Dermis microvascular lymphatic vessel endothelial cell (primary cell): ENCODE measurements at places on chromosomes 11 and 22. TPM values are rescaled to one million over a fixed set of nuclear protein-coding genes. Genes with fewer than 3 reads are reported as not detected.
A peak's percentile ranks its signal among the peaks of the same experiment; 100 is the strongest.

PATL1 gene
- 4.2 and 10.1 TPM in 2 replicates for total RNA-seq

DEPDC7 gene
- under 0.01 and 0.13 TPM in 2 replicates for total RNA-seq

LRRC4C gene
- not detected in 2 replicates for total RNA-seq

CFAP300 gene
- not detected in 2 replicates for total RNA-seq

DEAF1 gene
- total RNA-seq, result 30.9 and 37.6 TPM in 2 replicates

SMIM35 gene
- total RNA-seq, result not detected in 2 replicates

APOBEC3C gene
- 0.64 and 0.76 TPM in 2 replicates for total RNA-seq

KIF18A gene
- total RNA-seq, result 3.2 and 8.7 TPM in 2 replicates

SNX32 gene
- total RNA-seq, result 0.13 and 0.51 TPM in 2 replicates

DNHD1 gene
- 1.3 and 1.9 TPM in 2 replicates for total RNA-seq

OR52H1 gene
- total RNA-seq, result 0.13 TPM in 2 replicates

DNA sequence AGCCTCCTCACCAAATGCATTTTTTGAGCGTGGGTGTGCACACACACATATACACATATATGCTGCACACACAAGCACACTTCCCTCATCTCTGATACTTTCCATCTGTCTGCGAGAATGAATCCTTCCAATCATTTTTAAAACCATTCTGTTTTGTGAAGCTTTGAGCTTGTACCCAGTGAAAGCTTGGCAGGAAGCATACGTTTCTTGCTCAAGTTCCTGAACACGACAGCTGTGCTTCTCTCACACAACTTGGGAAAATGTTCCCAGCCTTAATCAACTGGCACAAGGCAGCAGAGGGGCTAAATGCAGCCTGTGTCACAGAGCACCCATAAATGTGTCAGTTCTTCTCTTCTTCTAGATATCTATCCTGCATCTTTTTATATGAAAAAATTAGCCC lies 524.0 kb upstream of the KIRREL3 start:
- no peak for DNase-seq

GRCh38 chr11:96016978-96017502 lies 93.1 kb upstream of the MTMR2 start:
- DNase-seq, result no peak

DNA sequence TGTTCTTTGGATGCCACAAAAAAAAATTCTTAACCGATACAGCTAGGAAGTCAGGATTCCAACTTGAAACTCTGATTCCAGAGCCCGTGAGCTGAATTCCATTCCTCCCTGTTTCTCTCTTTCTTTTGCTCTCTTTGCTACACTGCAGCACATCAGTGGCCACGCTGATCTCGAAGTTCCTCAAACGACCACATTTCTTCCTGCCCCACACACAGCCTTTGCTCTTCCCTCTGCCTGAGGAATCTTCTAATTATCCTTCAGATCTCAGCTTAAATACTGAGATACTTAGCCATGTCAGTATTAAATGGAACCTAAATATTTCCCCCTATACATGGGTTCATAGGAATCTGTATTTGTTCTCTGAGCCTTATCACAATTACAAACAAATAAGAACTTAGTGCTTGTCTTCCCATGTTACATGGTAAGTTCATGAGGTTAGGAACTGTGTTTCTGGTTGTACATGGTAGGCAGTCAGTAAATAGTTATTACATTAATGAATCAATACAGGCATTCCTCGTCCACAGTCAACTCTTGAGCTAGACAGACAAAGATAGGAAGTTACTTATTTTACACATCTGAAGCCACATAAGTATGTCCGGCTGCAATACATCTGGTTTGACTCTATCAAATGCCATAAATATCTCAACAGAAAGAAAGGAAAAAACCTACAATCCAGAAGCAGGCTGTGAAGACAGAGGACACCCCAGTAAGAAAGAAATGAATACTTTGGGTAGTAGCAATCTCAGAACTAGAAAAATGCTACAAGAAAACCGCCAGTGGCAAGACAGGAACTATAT lies 86.6 kb downstream of the MAML2 start:
- no peak for DNase-seq

DNA sequence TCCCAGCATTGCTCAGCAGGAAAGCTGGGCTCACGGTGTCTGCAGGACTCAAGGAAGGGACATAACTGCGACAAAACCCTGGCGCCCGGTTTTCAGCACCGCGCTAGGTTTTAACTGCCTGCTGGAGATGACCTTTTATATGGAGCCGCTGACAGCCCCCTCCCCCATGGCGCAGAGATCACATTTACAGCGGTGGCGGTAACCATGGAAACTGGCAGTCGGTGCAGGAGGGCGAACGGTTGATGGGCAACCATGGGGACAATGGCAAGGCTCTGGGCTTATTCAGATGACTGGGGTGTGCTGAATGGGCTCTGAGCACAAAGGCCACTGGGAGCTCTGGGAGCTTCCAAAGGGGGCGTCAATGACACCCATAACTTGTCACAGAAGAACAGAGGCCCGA lies 37.2 kb downstream of the CELSR1 start:
- no peak for DNase-seq

DNA sequence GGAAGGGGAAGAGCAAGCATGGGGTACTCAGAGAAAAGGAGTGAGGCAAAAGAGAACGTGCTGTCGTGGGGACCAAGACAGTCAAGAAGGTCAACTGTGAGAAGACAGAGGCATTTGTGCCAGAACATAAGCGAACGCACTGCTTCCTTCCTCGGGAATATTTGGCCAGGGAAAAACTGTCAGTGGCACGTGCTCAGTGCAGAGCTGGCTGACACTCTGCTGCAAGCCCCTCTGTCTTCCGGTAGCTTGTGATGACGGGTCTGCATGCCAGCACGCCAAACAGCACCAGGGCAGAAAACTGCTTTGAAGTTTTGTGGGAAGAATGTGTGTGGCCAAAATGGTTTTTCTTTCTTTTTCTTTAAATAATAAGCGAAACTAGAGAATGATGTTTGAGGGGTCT lies 60.6 kb downstream of the SMCO4 start:
- DNase-seq, result no peak

GRCh38 chr11:117473481-117474091 lies 145.9 kb downstream of the CEP164 start:
- DNase-seq, result no peak

DNA sequence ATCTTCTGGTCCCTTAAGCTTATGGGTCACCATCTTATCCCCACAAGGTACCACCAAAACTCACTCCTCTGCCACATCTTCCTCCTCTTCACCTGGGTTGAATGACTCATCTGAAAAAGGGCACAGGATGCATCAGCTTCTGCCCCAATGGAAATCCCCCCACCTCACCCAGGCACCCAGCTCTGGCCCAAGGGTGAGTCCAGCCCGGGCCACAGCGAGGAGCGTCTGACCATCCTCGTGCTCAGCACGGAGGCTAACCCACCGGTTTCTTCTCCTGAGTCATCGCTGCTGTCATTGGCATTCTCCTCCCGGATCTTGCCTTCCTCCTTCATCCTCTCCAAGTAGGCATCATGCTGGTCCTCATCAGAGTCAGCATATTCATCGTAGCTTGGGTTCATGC lies 5.3 kb upstream of the TNKS1BP1 start:
- DNase-seq, result no peak

DNA sequence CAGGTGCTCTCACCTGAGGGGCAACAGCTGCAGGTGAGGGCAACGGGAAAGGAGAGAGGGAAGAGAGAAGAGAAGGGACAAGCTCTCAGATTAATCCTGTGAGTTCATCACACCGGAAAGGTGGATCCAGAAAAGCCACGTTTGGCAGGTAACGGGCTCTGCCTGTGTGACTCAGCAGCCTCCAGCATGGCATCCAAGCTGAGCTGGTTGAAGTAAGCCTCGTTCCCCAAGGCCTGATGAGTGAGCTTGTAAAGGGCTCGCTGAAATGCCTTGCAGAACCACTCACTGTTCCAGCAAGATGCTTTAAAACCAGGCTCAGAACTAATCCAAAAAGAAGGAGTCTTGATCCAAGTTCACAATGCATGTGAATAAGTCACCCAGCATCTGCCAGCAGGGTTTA lies 206.9 kb upstream of the TMEM45B start:
- no peak for DNase-seq

- peak; percentile 80 for DNase-seq
These were observed 88.1 kb downstream of the KCNQ1 start for GRCh38 chr11:2532704-2533586.

GRCh38 chr22:41230401-41230785 lies 10.3 kb downstream of the CHADL start:
- DNase-seq, result no peak

- DNase-seq, result peak; percentile 72
These were observed 2.7 kb downstream of the RBM14 start for GRCh38 chr11:66619080-66619554.

- no peak for DNase-seq
These were observed 38.3 kb downstream of the PC start for GRCh38 chr11:66919923-66920322.

DNA sequence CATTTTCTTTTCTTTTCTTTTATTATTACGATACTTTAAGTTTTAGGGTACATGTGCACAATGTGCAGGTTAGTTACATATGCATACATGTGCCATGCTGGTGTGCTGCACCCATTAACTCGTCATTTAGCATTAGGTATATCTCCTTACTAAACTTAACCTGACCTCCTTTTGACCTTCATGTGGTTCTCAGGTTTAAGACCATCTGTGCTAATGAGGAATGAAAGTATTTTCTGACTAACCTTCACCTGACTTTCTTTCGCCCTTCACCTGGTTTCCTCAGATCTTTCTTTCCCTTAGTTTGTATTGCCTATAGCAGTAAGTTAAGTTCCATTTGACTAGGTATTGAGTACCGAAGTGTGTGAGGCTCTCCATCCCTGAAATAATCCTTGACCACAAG lies 6.5 kb downstream of the EXPH5 start:
- DNase-seq, result no peak

- DNase-seq, result peak; percentile 26
These were observed 82.7 kb downstream of the RPL27A start for GRCh38 chr11:8765294-8765693.

DNA sequence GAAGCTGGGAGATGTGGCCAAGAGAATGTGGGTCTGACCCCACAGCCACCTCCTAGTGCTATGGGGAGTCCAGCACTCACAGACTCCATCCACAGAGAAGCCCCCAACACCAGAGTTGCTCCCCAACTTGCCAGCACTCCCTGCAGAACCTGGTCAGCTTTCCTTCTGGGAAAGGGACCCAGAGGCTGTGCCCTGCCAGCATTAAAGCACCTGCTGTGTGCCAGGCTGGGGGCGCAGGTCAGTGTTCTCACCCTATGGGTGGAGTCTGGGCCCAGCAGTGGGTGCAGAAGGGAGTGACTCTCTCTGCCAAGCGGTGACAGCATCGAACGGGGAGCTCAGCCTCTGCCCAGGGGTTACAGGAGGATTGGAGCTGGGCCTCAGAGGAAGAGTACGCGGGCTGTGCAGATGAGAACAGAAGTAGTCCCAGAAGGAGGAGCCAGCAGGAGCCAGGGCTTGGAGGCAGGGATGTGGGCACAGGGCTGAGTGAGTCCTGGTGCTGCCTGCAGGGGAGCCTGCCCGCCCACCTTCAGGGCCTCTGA lies 114.4 kb downstream of the MPPED1 start:
- DNase-seq, result no peak

DNA sequence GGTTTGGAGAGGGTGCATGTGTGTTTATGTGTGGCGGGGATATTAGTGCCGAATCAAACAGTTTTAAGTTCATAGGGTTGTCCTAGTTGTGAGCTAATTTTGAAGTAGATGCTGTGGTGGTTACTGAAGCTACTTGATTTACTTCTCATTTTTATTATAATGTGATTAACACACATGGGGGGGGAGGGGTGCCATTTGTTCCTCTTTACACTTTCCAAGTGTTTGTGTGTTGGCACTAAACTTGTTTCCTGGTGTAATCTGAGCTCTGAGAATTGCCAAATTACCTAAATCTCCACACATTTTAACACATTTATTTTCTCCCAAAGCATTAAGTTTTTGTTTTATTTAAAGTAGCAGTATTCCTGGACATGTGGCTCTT lies 60.1 kb downstream of the ZNRF3 start:
- no peak for DNase-seq

DNA sequence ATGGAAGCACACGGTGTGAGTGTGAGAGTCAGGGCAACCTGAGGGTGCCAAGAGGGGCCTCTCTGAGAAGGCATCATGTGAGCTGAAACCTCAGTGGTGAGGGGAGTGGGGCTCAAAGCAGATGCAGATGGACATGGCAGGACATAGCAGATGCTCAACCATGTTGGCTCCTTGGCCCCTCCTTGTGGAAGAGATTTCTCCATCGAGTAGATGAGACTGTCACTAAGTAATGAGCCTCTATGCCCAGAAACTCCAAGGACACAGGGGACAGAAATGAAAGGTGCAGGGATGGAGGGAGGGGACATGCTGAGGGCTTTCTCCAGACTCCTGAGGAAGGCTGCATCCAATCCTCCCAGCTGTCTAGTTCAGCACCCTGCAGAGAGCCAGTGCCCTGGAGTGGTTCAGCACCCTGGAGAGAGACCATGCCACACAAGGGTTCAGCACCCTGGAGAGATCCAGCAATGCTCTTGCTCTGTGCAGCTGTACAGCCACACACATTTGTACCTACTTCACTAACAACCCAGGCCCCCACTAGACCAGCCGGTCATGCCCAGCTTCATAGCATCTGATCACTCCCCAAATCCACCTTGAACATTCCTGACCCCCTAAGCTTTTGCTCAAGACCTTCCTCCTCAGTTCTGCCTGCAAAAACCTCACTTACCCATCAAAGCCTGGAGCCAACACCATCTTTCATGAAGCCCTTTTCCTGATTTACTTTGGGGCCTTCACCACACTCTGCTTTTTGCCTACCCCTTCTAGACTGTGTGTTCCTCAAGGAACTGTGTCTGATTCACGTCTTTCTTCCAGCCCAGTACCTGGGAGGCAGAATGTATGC lies 252.0 kb downstream of the CTTN start:
- DNase-seq, result peak; percentile 75

- DNase-seq, result no peak
These were observed 6.3 kb upstream of the IZUMO1R start for GRCh38 chr11:94297985-94298576.

- DNase-seq, result no peak
These were observed 49.9 kb downstream of the BIRC2 start for GRCh38 chr11:102396708-102397563.

GRCh38 chr22:41766476-41766875 lies 34.0 kb upstream of the CCDC134 start:
- DNase-seq, result no peak

DNA sequence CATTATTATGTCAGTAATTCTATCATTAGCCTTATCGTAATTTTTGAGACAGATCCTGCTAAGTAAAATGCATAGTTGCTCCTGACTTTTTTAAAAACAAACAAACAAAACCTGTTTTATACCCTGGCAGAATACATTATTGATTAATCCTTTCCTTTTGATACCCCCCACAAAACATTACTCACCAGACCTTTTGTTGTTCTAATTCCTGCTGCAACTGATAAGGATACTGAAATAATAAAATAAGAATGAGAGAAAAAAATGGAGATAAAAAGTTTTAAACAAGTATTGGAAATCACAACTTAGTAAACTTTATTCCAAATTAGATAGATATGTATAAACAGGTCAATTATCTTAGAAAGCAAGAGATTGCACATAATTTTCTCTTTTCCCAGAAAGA lies 28.6 kb downstream of the MS4A4E start:
- DNase-seq, result no peak
